CD14-positive monocyte (primary cell): ENCODE measurements at places on chromosomes 16 and 17.

DNA sequence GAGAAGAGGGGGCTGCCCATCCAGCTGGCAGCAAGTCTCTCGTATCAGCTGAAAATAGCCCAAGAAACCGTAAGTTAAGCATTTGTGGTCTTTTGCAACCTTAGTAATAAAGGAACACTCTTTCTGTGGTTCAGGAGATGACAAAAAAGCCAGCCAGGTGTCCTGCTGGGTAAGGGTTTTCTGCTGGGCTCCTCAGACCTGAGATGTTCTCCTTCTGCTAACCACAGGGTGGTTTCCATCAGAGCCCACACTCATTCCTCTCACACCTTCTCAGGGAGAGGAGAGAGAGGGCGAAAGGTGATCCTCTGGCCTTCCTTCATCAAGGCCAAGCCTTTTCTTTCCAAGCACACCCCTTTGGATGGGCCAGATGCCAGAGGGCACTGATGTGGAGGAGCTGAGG is 70.7 kb downstream of the TEX14 start:
- no peak for DNase-seq

- DNase-seq: no peak
Measured at GRCh38 chr16:76474048-76474447, 196.8 kb downstream of the CNTNAP4 start.

DNA sequence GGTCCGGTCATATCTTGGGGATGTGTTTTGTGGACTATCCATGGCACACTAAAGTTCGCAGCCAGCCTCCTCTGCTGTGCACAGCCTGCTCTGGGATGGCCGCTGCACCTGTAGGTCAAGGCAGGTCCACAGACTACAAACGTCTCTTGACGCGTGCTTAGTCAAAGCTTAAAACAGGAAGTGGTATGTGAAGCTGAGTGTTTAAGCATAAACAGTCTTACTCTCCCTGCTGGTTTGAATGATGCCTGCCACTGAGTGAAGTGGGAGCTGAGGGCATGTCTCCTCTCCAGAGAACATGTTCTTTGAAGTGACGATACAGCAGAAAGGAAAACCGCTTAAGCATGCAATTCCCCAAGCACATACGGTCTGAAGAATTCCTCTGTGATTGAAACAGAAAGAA is 365.6 kb downstream of the SLC39A11 start:
- no peak for DNase-seq

DNA sequence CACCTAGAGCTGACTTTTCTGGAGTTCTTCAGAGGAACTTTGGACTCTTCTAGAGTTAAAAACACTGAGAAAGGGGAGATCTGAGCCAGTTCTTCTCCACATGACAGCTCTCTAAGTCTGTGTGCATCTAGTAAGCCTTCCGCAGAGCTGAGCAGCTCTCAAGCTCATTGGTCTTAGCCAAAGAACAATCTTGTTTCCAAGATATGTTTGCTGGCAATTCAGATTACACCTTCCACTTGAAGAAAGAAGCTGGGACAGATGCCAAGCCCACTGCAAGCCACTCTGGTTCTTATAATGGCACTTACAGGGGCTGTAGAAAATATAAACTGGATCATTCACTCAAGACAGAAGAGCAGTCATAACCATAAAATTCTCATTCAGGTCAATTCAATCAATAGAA is 134.1 kb upstream of the TOX3 start:
- no peak for DNase-seq

DNA sequence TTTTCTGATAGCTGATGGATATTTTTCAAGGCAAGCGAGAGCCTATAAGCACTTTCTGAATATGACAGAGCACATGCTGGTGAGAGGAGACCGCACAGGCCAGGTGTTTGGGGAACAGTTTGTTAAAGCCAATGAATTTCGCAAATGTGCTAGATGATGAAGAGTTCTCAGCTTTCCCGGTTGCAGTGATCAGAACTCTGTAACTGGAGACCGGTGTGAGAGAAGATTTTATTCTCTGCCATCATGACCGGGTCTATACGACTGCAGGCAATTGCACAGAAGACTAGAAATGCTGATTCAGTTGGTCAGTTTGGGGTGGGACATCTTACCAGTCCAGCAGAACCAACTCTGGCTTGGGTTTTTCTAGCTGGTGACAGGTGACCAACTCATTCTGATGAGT is 25.4 kb downstream of the SMTNL2 start:
- no peak for DNase-seq

DNA sequence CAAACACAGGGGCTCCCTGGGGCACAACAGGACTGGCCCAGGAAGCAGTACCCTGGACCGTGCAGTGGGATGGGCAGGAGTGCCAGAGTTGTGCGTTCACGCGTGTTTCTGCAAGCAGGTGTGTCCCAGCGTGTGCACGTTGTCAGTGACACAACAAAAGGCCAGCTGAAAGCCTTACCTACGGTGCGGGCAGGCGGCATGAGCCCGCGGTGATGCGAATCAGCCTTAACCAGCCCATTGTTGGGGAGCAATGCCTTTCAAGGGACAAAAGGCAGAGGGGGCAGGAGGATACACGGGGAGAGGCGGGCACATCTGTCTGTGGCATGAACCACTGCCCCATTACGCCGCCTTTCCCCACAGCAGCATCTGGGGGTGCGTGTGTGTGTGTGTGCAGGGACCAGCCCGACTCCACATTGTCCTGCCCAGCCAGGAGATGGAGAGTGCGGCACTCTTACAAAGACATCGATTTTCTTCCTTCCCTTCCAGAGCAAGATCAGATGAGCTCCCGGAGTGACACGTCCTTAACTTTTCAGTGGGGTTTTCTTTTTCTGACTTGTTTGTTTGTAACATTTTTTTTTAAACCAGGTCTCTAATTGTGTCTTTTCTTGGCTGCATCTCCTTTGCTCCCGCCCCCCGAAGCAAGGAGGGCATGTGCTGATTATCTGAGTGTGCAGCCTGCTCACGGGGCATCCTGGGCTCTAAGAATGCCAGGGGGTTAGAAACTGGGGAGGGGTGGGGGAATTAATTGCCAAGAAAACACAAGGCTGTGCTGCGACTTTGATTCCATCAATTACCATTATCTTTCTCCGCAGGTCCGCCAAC is 158.1 kb downstream of the ZNF423 start:
- DNase-seq: no peak

DNA sequence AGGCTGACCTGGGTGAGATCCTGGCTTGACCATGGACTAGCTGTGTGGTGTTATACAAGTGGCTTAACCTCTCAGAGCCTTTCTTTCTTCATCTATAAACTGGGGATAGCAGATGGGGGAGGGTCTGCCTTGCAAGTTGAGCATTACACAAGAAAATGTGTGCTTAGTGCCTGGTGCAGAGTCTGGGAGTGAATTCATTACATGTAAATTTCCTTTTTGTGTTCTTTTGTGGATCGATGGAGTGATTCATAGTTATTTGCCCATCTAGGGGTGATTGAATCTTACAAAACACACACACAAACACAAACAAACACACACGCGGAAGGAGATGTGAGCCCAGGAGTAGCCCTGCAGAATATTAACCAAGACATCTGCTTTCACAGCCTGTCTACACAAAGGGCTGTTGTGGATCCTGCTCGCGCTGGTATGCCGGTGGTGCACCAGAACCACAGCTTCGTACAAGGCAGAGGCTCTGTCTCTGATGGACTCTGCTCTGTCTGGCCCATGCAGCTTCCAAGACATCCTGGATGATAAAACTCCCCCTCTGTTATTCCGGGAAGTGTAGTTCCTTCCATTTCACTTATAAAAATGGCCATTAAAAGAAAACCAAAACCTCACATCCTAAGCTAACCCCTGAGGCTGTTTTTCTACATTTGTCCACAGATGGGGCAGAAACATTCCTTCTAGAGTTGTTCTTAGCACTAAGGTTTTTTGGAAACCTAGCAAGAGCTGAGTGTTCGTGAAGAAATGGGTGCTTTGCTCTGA is 86.1 kb downstream of the UTP18 start:
- no peak for DNase-seq

DNA sequence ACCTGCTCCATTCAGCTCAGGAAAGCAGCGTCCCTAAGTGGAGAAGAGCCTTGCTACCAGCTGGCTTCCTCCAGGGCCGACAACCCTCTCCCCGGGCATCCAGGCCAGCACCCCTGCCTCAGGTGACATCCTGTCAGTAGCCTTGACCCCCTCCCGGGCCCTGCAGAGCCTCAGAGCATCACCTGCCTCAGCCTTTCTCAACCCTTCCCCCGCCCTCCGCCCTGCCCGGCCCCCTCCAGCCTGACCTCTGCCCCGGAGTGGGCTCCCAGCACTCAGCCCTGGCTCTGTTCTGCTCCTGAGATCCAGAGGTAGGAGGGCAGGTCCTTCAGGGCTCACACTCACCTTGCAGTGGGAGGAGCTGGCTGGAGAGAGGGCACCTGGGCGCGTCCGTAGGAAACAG is 73.8 kb upstream of the METRNL start:
- DNase-seq: no peak

GRCh38 chr16:81810894-81811538 is 31.9 kb downstream of the PLCG2 start:
- no peak for DNase-seq

DNA sequence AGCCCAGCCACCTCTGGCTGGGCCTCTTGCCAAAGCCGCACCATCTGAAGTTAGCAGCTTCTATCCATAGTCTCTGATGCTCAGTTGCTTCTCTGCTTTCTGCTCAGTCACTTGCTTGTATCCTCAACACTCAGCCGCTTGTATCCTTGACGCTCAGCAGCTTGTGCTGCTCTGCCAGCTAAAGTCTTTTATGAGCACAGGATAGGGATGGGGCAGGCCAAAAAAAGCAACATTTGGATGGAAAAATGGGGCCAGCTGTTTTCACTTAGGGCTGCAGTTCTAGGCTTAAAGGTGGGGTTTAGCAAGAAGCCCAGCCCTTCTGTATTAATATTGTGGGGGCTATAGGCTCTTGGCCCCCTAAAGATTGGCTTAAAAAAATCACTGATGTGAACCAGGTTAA is 739.4 kb downstream of the CDH8 start:
- DNase-seq: no peak

DNA sequence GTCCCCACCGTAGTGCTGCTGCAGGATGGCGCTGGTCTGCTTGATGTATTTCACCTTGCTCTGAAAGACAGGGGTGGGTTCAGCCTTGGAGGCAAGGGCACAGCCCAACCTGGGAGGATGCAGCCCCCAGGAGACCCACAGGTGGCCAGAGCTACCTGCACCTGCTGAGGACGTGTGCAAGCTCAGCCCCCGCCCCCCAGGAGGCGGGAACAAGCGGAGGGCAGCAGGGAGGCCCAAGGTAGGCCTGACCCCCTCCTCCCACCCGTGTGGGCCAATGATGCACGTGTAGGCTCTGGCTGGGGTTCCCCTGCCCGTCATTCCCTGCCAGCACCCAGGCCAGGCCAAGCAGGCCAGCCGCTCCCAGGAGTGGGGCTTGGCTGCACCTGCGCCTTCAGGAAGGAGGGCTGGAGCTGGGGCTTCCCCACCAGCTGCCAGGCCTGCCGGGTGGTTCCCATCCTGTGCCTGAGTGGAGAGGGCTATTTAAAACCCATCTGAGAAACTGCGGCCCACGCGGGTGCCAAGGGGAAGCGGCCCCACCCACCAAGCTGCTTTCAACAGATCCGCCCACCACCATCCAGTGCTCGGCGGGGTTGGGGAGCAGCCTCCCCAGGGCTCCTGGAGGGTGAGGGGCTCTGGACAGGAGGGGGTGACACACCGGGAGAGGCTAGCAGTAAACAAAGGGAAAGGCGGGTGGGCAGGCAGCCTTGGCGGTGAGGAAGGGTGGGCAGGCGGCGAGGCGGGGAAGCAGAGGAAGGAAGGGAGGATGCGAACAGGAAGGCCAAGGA is 3.8 kb downstream of the NTHL1 start:
- no peak for DNase-seq

DNA sequence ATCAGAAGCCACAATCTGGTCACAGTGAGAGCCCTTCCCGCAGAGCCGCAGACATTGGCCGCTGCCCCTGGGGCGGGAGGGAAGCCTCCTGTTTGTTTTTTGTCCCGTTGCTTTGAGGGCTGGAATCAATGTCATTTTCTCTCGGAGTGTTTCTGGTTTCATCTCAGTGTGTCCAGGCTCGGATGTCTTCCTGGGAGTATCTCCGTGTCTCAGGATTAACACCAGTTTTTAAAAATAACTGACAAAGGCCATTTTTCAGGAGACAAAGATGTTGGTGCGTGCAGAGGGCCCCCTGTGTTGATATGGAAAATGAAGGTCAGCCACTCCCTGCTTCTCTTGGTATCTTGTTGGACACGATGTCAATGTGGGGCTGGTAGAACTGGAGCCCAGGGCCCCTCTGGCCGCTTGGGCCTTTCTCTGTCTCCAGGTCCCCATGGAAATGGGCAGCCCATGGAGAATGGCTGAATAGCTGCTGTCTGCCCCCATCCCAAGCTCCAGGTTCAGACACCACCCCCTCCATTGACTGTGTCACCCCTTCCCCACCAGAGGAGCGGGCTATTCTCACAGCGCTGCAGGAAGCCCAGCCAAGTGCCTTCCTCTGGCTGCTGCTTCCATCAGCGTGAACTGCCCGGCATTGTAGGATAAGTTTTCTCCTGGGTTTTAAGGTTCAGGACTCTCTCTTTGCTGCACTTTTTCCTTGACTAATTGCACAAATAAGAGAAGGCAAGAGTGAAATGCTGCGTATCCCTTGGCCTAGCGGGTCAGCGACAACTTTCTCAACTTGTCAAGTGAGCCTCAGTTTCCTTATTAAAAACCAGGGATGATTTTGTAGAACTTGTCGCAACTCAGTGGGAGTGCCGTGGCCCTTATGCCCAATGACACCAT is 72.2 kb upstream of the METTL9 start:
- no peak for DNase-seq

DNA sequence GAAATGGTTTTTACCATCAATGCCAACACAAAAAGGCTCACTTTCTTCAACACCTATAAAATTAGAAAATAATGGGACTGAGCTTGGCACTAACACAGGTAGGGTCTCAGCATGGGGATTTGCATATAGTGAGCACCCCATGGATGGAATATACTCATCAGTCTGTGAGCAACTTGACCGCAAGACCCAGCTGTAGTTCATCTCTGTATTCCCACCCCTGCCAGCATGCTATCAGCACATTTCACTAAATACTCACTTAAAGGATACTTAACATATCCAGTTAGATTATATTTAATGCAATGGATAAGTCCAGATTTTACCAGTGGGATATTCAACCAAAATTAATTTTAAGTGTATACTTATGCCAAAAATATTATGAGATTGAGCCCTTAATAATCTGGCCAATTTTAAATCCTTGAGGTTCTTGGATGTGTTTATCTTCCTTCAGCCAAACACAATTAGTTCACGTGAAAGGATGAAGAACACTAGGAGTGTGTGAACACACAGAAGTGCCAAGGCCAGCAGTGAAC is 66.7 kb downstream of the C16orf95 start:
- no peak for DNase-seq

GRCh38 chr17:39057701-39058206 is 90.6 kb upstream of the FBXO47 start:
- no peak for DNase-seq

DNA sequence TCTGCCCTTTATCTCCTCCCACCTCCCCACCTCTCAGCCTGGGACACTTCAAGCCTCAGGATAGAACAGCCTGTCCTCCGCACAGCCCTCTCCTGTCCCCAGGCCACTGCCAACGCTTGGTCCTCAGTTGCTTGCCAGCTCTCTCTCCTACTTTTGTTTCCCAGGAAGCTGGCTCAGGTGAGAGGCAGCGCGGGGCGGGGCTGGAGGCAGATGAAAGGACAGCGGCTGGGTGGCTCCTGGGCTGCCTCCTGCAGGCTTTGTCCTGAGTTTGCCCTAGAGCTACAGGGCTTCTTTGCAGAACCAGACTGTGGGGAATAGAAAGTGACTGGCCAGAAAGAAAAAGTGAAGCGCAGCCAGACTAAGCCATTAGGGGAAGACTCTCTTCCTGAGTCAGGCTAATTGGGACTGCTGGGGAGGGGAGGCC is 48.2 kb upstream of the CDC42EP4 start:
- DNase-seq: no peak
